ENCODE measurements at places on chromosomes 7 and 10. TPM values are rescaled to one million over a fixed set of nuclear protein-coding genes. Genes with fewer than 3 reads are reported as not detected.

Gene CPXM2
- total RNA-seq: 16.8 TPM

Gene PRKG1
- total RNA-seq: 52.4 TPM

Gene DGKI
- 3.5 TPM for total RNA-seq

Gene DPYSL4
- total RNA-seq: 6.1 TPM

Gene CHST15
- total RNA-seq: 35.5 TPM

Data from hair follicle dermal papilla cell (primary cell).